ENCODE measurements at places on chromosomes 3 and 15. TPM values are rescaled to one million over a fixed set of nuclear protein-coding genes. Genes with fewer than 3 reads are reported as not detected.

Gene CTXN2
- not detected for total RNA-seq

Gene TMEM115
- total RNA-seq: 47.9 TPM

Gene GADL1
- 0.18 TPM for total RNA-seq

Gene GNB5
- 24.0 TPM for total RNA-seq

Gene PYDC2
- not detected for total RNA-seq

Gene LDHAL6B
- total RNA-seq: not detected

Gene MED12L
- total RNA-seq: 0.72 TPM

Gene HYPK
- total RNA-seq: 3.7 TPM

Gene TRMT10C
- total RNA-seq: 26.2 TPM

Gene TUBGCP5
- 17.3 TPM for total RNA-seq

Data from fibroblast of the aortic adventitia (primary cell).